Fibroblast of skin of scalp (primary cell): ENCODE measurements at places on chromosomes 1 and 21.

- peak; percentile 20 for DNase-seq
Measured at GRCh38 chr1:34013958-34014737, 150.3 kb downstream of the HMGB4 start.

- DNase-seq: no peak
Measured at GRCh38 chr1:180167021-180167701, 12.5 kb downstream of the QSOX1 start.

GRCh38 chr1:246793356-246793896 is 69.2 kb downstream of the SCCPDH start:
- DNase-seq: no peak

- DNase-seq: no peak
Measured at GRCh38 chr1:43322506-43322905, 15.1 kb upstream of the MPL start.

DNA sequence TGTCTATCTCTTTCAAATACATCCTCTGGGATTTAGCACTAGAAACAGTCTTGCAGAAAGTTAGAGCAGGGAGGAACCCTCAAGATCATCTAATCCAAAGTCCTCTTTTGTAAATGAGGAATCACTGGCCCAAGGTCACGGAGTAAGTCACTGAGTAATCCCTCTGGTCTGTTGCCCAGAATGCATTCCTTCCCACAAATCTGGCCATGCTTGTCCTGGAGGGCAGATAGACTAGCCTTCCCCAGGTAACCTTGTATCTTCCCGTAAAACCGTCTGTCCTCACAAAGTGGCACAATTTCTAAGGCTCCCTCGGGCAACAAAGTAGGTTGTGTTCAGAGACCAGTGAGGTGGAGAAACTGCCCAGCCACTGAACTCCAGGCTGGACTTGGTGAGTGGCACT is 46.2 kb downstream of the DDR2 start:
- DNase-seq: peak; percentile 34

GRCh38 chr1:230595181-230595580 is 47.1 kb upstream of the COG2 start:
- DNase-seq: no peak

DNA sequence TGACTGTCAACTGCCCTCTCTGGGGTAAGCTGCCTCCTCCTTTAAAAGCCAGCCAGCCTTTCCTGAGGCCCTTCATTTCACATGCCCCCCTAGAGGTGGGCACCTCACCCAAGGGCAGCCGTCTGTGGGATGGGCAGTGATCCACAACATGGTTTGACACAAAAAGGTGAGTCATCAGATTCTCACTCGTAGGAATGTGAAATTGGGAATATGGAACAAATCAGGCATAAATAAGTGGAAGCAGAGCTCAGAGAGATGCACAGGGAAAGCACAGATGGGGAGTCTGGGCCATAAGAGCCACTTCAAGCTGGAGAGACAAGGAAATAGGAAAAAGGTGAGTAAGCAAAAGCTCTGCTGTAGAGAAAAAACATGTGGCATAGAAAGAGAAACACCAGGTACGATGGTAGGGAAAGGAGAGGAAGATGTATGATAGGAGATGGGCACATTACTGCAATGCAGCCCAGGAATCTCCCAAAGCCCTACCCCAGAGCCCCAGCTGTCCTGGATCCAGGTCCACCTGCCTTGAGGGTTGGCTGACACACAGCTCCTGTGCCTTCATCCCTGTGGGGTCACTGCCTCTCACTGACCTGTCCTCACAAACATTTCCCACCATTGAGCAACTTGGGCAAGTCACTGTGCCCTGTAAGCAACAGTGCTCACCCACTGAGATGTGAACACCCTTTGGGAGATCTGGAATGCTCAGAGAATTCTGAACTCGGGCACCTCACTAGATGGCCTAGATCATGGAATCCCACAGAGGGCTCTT is 86.6 kb downstream of the ASTN1 start:
- peak; percentile 21 for DNase-seq

GRCh38 chr1:83746234-83746633 is 252.7 kb downstream of the TTLL7 start:
- DNase-seq: no peak

DNA sequence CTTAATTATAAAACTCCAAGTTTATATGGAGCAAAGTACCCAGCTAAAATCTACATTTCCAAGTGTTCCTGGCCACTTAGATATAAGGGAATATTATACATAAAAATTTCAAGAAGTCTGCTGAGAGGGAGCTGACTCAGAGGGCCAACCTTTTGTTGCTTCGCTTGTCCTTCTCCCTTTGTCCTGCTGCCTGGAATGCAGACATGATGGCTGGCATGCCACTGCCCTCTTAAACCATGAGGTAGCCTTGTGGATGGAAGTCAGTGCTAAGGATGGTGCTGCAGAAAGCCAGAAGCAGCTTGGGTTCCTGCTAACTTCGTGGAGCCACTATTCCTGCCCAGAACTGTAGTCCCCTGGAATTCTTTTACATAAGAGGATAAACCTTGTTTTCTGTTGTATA is 38.9 kb upstream of the SRP9 start:
- no peak for DNase-seq

GRCh38 chr1:207919523-207920170 is 8.7 kb upstream of the CD34 start:
- DNase-seq: peak; percentile 58

DNA sequence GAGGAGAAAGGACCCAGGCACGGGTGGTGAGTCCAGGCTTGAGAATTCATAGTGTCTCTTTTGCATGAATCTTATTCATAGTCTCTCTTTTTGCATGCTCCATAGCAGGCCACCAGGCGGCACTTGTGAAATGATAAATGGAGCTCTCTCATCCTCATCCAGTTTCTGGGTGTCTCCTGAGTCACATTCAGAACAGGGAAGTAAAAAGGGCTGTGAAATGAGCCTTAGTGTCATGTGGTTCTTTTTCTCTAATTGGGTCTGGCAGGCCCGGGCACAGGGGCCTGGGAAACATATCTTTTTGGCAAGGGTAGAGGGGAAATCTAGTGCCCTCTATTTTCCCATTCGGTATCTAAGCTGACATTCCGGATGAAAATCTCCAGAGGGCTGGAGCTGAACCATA is 19.1 kb upstream of the NCF2 start:
- DNase-seq: peak; percentile 91

- peak; percentile 67 for DNase-seq
Measured at GRCh38 chr21:35697321-35697808, 363.0 kb downstream of the SETD4 start.

DNA sequence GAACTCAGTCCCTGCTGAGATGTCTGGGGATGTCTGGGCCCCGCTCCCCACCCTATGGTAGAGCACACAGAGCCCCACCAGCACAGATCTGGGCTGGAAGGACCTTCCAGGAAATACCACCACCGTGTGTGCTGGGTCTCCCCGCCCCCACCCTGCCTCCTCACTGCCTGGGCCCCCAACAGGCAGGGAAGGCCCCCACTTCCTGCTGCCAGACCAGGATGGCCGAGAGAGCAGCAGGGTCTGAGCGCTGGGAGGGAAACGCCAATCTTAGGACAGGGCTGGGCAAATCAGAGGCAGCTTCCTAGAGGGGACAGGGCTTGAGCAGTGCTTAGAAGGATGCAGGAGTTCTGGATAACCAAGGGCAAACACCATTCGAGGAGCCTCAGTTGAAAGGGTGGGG is 11.9 kb downstream of the ADGRB2 start:
- DNase-seq: no peak

GRCh38 chr1:18557621-18558465 is 72.8 kb upstream of the PAX7 start:
- DNase-seq: no peak

GRCh38 chr1:9825093-9826074 is 1.6 kb upstream of the CLSTN1 start:
- peak; percentile 67 for DNase-seq

GRCh38 chr1:183566026-183566425 is 24.2 kb downstream of the NCF2 start:
- no peak for DNase-seq

- DNase-seq: no peak
Measured at GRCh38 chr1:31476891-31477846, 64.2 kb downstream of the SERINC2 start.

DNA sequence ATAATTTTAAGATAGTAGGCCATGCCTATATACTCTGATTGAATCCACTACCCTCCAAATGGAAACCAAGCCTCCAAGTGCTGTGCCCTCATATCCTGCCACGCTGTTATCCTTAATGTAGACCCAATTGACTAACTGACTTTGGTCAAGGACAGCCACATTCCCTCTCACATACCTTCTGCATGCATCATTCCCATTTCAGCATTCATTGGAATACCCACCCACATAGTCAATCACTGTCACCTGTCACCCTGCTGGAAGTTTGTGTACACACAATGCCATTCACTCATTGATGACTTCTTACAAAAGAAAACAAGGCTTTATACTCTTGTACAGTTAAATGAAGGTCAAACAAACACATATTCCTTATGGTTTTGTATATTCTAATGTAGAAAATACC is 221.1 kb upstream of the PBX1 start:
- no peak for DNase-seq

GRCh38 chr1:182816863-182817262 is 22.3 kb upstream of the DHX9 start:
- DNase-seq: no peak

GRCh38 chr1:869499-870244 is 54.1 kb upstream of the SAMD11 start:
- peak; percentile 41 for DNase-seq
